ENCODE measurements at places on chromosomes 7 and 10. TPM values are rescaled to one million over a fixed set of nuclear protein-coding genes. Genes with fewer than 3 reads are reported as not detected.

DNA sequence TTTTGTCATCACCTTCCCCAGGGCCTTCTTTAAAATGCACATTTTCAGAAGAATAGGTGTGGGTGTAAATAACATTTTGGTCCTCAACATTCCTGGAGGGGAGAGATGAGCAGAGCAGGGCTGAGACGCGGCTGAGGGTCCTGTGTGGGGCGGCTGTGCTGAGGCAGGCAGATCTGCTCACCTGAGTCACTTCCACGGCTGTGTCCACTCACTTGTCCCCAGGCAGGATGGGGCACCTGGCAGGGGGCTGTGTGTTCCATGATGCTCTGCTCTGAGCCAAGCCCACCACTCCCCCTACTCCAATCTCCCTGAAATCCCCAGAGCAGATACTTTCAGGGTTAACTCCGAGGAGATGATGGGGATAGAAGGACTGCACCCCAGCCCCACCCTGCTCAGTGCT, 93.8 kb downstream of the GLRX3 start:
- DNase-seq = no peak

The DEPP1 gene
- 15.1 TPM for total RNA-seq

DNA sequence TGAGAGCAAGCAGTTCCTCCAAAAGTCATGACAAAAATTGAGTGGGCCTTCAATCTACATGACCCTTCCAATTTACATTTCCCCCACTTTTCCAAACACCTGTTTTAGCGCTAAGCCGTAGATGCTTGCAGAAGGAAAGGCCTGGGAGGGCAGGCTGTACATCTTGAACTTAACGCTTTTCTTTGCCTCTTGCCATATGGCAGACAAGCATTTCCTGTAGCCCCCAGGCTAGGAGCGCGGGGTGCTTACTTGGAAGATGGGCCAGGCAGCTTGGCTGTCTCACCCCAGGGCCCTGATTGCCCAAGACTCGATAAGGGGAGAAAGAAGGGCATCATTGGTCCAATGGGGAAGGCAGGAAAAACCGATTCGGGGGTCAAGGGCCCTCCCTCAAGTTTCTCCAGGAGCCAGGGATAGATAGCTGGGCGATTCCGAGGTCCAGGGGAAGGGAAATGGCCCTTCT, 1.8 kb downstream of the HOXA10 start:
- DNase-seq = no peak

- DNase-seq = no peak
These were observed 80.8 kb upstream of the RHOBTB1 start for GRCh38 chr10:61024856-61025201.

The PCGF5 gene
- 27.7 TPM for total RNA-seq

DNA sequence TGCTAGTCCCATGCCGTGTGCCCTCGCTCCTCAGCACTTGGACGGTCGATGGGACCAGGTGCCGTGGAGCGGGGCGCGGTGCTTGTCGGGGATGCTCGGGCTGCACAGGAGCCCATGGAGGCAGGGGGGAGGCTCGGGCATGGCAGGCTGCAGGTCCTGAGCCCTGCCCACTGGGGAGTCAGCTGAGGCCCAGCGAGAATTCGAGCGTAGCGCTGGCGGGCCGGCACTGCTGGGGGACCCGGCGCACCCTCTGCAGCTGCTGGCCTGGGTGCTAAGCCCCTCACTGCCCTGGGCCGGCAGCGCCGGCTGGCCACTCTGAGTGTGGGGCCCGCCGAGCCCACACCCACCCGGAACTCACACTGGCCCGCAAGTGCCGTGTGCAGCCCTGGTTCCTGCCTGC, 44.7 kb downstream of the ST7 start:
- no peak for DNase-seq

DNA sequence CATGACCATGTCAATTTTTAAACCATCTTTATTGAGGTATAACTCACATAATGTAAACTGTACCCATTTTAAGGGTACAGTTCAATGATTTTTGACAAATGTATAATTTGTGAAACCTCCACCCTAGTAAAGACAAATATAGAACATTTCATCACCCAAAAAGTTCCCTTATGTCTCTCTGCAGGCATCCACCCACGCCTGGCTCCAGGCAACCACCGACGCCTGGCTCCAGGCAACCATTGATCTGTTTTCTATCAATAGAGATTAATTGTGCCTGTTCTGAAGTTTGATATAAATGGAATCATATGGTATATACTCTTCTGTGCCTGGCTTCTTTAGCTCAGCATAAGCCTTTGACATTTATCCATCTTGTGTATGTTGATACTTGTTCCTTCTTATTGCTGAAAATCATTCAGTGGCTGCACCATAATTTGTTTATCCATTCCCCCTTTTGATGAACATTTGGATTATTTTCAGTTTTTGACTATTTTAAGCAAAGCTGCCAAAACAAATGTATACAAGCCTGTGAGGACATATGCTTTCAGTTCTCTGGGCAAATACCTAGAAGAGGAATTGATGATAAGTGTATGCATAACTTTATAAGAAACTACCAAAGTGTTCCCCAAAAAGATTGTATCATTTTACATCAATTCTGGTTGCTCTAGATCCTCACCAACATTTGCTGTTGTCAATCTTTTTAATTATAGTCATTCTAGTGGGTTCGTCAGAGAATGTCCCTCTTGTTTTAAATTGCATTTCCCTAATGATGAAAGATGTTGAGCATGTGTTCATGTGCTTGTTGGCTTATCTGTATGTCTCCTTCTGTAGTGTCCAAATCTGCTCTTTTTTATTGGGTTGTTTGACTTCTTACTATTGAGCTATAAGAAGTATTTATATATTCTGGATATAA, 55.7 kb upstream of the HECTD2 start:
- no peak for DNase-seq

GRCh38 chr10:104117839-104118323, 4.1 kb upstream of the SFR1 start:
- peak; percentile 87 for DNase-seq

GRCh38 chr10:51832652-51833383, 133.4 kb upstream of the CSTF2T start:
- DNase-seq = peak; percentile 45

The NEUROG3 gene
- total RNA-seq = not detected

DNA sequence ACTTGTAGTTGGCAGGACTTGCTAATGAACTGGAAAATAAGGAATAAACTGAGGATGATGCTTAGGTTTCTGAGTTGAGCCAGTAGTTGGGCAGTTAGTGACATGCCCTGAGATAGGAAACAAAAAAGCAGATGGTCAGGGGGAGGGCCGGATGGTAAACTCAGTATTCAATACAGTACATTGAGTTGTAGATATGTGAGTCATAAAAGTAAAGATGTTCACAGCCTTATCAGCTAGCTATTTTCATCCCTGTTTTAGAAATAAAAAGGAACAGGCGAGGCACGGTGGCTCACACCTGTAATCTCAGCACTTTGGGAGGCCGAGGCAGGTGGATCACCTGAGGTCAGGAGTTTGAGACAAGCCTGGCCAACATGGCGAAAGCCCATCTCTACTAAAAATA, 22.2 kb upstream of the NRBF2 start:
- DNase-seq = no peak

The VPS41 gene
- 92.3 TPM for total RNA-seq

GRCh38 chr7:47884675-47885074, 63.6 kb downstream of the PKD1L1 start:
- DNase-seq = peak; percentile 53

The MNX1 gene
- total RNA-seq = 0.33 TPM

The HEPACAM2 gene
- not detected for total RNA-seq

DNA sequence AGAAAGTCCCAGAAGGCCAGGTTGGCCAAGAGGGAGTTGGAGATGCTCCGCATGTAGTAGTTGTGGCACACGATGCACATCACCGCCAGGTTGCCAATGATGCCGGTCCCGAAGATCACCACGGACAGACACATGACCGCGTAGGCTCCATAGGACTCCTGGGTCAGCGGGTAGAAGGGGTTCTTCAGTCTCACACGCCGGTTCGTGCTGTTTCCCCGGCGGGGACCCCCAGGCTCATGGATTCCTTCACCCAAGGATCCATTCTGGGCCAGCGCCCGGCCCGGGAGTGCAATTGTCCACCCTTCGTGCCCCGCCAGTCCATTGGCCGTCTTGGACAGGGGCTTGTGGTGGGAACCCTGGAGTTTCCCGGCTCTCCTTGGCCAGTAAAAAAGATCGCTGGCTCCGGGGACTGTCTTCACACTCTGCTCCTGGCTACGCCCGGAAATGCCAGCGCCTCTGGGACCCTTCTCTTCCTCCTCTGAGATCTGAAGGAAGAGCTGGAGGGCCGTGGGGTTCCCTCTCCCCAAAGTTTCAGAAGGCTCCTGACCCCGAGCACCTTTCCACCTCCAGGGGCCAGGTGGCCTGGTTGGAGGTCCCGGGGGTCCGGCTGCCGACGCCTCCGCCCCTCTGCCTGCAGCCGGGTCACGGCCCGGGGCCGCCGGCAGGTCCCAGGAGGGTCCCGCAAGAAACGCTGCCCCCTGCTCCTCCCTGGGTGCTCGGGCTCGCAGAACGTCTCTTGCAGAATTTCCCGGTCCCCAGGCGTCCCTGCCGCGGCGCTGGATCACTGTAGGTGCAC, 1.3 kb downstream of the GPR37 start:
- no peak for DNase-seq

The OGDHL gene
- not detected for total RNA-seq

The FAM131B gene
- total RNA-seq = 0.80 TPM
